ENCODE measurements at places on chromosomes 7 and 10.

- no peak for DNase-seq
Measured at GRCh38 chr7:69717221-69717620, 118.9 kb downstream of the AUTS2 start.

DNA sequence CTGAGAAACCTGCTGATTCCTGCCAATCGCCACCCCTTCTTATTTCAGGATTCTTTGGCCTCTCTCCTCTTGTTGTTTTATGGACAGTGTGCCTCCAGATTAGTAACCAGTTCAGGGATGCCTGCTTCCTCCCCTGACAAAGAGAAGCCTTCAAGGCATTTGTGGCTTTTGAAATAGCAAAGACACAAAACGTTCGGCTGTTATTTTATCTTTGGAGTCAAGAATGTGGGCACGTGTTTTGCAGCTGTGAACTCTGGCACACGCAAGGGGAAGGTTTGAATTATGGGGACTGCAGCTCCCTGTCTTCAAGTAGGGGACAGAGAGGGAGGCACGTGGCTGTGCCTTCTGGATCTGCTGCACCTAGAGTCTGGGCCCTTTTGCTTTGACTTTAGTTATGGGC, 157.9 kb upstream of the GRB10 start:
- no peak for DNase-seq

- DNase-seq, result no peak
Measured at GRCh38 chr10:70567603-70568002, 34.9 kb downstream of the PRF1 start.

DNA sequence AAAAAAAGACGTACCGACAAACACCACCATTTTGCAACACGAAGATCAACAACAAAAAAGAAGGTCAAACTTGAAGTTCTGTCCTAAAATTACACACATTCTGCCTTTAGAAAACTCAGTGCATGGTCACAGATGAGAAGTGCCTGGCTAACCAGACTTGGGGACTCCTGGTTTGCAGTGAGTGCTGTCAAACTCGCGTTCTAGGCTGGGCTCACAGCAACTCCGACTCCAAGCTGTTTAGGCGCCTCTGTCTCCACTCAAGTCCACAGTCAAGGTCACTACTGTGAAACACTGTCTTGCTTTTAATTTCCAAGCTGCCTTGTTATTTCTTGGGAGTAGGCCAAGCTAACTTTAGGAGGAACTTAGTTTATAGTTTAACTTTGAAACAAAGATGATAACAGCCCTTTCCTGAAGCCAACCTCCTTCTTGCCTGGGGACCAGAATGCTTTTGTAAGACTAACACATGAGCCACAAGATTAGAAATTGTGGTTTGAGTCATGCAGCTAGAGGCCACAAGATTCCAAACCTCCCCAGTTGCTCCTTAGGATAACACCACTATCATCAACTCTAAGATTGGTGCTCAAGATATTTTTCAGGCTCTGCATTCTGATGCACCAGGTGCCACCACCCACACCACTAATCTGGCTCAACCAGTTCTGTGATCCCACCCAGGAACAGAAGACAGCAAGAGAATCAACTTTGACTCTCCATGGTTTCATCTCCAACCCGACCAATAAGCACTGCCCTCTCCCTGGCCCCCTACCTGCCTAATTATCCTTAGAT, 1.1 kb upstream of the DNAAF5 start:
- DNase-seq, result no peak

DNA sequence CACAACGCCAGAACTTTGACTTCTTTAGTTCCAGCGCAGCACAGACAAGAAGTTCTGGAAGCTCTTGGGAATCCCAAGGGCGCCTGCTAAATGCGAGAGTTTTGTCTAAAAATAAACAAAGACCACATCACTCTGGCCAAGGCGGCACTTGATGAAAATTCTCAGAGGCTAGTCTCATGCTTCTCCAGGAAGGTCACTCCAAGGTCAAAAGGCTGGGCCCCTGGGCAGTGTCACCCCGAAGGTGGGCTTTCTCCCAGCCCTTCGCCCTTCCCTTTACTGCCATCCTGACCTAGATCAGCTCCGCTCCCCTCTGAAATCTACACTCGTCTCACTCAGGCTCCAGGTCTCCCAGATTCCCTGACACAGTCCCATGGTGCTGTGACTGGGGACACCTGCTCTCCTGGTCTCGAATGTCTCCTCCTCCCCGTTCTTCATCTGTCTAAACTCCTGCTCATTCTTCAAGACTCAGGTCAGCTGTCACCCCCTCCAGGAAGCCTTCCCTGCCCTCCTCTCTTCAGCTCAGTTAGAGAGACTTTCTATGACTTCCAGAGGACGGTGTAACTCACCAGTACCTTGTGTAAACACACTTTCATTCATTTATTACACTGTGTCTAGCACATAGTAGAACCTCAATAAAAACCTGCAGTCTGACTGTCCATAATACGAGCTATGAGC, 10.5 kb downstream of the FAM53B start:
- DNase-seq, result no peak

DNA sequence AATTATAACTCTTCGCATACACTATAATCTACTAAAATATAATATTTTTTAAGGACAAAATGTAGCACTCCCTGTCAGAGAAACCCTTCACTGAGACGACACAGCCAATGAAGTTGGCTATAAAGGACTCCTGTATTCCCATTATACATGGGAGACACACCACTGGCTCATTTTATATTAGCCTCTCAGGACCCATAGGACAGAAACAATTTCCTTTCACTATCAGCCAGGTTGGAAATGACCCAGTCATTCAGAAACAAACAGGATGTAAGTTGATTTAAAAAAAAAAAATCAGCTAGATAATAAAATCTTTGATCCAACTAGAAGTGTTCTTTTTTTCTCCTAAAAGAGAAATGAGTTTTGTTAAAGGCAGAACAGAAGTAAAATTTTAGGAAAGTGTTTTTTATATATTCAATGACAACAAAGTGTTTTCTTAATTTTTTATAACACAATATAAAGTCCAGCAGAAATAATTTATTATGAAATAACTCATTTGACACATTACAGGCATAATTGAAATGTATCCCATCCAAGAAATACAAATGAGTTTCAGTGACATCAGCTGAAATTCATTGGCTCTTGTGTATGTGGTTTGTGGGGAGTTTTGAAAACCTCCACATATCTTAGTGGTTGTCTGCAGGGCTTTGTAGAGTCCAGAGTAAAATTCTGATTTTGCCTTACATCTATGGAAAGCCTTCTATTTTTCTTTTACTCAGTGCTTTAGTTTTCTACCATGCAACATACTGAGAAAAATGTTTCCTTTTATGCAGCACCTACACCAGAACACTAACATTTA, 64.1 kb downstream of the CTTNBP2 start:
- DNase-seq, result no peak

- DNase-seq, result no peak
Measured at GRCh38 chr7:14598978-14599377, 303.6 kb downstream of the DGKB start.

- DNase-seq, result no peak
Measured at GRCh38 chr10:72126184-72126871, 38.0 kb upstream of the SPOCK2 start.

DNA sequence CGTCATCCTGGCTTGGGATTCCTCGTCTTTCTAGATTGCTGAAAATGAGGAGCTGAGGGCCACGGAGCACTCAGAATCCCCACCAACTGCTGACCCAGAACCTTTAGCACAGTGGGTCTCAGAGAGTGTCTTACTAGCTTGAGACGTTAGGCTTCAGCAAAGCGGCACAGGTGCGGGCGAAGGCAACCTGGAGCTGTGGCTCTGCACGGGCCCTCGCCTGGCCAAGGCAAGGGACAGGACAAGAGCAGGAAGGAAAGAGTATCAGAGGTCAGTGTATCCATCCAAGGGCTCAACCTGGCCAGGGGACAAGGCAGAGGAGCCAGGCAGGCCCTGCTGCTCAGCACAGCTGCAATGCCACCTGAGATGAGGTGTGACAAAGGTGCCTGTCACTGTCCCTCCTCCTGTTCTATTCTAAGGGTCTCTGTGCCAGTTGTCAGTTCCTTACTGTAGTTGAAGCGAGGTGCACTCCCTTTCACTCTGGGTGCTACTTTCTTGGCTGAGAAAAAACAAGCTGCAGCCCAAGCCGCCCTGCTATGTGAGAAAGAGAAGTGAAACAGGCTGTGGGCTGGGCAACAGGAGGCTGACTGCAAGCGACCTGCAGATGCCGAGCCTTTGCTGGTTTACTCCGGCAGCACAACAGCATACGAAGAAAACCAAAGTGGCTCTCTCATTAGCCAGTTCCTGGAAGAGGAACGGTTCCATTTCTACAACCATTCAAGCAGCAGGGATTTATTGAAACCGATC, 33.3 kb upstream of the KDM7A start:
- no peak for DNase-seq

- no peak for DNase-seq
Measured at GRCh38 chr7:94160719-94161435, 156.7 kb upstream of the BET1 start.

GRCh38 chr7:7738177-7738576, 19.8 kb upstream of the RPA3 start:
- no peak for DNase-seq

- DNase-seq, result no peak
Measured at GRCh38 chr10:113691381-113691780, 11.7 kb downstream of the CASP7 start.

- no peak for DNase-seq
Measured at GRCh38 chr7:17530741-17531421, 232.4 kb downstream of the AHR start.

- DNase-seq, result no peak
Measured at GRCh38 chr10:92846854-92847201, 1.5 kb upstream of the EXOC6 start.

GRCh38 chr10:130989670-130990232, 321.8 kb downstream of the TCERG1L start:
- no peak for DNase-seq

DNA sequence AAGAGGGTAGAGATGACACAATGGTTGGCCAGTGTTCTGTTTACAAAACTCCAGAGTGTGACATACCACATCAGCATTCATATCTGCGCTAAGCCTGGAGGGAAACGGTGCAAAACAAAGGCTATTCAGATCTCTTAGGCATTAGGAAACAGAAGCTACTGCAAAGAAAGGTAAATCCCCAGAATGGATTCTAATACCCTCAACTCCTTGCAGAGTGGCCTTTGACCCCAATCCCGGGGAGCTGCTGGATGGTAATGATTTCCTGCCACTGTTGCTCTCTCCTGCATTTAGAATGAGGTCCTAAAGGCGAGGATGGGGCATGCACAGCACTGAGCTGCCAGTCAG, 65.2 kb downstream of the AOAH start:
- DNase-seq, result no peak

All from cortex of kidney (tissue), 1 donor.